ENCODE measurements at places on chromosomes 1 and 21.

DNA sequence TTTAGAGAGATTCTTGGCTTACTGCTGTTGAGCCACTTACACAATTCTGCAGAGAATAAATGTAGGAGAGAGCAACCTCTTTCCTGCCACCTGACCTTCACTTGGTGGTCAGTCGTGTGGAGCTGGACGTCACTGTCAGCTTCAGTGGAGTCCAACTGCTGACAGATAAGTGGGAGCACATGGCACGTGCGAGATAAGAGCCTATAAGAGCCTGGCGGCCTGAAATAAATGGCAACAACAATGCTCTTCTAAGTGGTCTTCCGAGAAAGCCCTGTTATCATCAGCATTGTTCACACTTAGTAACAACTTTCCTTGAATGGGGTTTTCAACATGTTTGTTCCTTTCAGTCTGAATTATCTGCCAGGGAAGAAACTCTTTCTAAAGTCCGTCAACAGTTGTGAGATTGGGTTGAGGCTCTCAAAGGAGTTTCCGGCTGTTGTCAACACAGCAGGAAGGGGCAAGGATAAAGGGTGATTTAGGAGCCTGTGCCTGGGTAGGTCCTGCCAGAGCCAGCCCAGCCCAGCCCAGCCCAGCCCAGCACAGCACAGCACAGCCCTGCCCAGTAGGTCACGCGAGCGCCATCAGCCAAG, 57.2 kb upstream of the RUNX1 start:
- no peak for DNase-seq

DNA sequence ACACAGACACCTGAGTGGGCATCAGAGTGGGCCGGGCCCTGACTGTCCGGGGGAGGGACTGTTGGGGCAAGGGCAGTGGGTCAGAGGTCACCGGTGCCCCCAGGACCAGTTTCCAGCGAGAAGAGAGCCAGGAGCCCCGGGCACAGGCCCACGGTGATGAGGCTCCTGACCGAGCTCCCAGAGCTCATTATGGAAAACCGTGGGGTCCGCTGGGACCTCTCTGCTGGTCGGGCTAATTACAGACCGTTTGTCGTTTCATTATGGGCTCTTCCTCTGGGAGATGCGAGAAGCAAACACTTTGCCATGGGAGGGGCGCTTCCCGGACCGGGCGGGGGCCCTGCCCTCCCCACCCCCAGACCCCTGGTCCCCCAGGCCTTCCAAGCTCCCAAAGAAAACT, 12.0 kb upstream of the TTLL10 start:
- DNase-seq: no peak

DNA sequence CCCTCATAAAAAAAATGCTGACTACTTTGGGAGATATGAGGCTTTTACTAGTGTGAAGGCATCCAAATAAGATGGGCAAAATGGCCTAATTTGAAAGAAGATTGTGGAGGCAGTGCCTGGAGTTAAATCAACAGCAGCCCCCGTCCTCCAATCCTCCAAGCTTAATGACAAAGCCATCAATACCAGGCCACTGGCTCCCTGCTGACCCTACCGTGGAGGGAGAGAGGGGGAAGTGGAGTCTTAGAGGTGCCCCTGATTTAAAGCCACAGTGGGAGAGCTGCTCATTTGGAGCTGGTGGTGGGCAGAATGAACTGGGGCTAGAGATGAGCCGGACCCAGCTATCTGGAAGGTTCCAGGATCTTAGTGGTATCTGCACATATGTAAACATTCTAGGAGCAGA, 24.3 kb upstream of the KNCN start:
- DNase-seq: no peak

DNA sequence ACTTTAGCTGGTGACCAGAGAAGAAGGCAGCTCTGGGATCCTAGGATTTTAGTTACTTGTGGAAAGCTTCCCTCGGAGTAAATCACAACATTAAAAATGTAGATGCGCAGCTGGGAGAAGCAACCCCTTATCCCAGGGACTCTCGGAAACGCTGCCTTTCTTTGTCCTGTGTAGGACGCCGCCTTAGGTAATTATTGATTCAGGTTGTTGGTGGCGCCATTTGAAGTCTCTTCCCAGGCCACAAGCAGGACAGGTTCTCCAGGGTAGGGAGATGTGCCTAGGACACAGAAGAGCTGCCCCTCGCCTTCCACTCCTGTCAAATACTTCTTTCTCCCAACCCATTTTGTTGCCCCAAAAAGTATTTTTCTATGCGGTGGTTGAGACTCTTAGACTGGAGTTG, 10.3 kb downstream of the SLC37A1 start:
- no peak for DNase-seq

- DNase-seq: peak; percentile 79
These were observed 26.1 kb downstream of the UBE2T start for GRCh38 chr1:202315576-202316168.

- DNase-seq: no peak
These were observed 23.2 kb upstream of the SPATA6 start for GRCh38 chr1:48495166-48495565.

DNA sequence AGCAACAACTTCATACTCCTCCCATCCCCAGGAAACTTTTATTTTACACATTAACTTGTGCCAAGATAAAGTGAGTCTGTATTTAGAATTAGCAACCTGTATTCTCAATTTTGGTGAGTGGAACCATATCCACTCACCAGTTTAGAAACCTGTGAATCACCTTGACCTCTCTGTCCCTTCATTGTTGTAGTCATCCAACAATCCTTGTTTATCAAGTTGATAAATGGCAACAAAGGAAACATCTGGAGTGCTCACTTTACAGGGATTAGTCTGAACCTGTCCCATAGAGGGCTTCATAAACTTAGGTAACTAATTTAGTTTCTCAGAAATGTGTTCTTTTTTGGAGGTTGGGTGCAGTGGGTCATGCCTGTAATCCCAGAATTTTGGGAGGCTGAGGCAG, 3.9 kb upstream of the CLSPN start:
- no peak for DNase-seq

- DNase-seq: peak; percentile 41
These were observed 1.2 kb upstream of the RNF11 start for GRCh38 chr1:51234721-51235425.

DNA sequence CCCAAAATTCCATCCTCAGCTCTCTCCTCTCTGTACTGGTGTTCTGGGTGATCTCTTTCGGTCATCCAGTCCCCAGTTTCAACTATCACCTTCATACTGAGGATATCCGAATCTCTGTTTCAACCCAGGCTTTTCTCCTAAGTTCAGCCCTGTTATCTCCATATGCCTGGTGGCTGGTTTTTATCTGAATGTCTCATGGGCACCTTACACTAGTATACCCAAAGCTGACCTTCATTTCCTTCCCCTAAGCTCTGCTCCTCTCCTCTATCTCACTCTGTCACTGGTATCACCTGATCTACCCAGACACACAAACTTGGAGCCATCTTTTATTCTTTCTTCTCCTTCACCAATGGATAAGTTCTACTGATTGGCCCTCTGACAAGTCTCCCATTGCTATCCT, 53.0 kb downstream of the LRRC71 start:
- DNase-seq: no peak

Data from frontal cortex (tissue), 4 donors.